Psoas muscle (tissue), 8 donors: ENCODE measurements at places on chromosomes 13 and 19.

DNA sequence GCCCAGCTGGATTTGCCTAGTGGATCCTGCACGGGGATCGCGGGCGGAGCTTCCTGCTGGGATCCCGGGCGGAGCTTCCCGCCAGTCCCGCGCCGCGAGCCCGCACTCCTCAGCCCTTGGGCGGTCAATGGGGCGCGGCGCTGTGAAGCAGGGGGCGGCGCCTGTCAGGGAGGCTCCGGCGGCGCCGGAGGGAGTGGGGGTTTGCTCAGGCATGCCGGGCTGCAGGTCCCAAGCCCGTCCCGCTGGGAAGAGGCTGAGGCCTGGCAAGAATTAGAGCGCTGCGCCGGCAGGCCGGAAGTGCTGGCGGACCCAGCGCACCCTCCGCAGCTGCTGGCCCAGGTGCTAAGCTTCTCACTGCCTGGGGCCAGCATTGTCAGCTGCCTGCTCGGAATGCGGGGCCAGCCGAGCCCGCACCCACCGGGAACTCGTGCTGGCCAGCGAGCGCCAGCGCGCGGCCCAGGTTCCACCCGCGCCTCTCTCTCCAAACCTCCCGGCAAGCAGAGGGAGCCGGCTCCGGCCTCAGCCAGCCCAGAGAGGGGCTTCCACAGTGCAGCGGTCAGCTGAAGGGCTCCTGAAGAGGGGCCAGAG, 119.6 kb downstream of the PRR20E start:
- DNase-seq, result no peak

DNA sequence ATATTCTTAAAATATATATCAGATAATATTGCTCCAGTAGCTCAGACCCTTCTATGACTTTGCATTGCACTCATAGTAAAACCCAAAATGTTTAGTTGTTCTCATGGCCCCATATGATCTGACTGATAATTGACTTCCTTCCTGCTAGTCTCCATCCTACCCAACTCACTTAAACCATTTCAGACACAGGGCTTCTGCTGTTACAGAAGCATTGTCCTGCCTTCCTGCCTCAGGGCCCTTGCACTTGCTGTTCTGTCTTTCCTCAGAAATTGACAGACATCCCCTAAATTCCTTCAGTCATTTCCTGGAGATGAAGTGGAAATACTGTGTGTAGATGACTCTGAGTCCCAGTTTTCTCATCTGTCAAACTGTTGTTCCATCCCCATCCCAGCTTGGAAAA, 19.7 kb downstream of the FBXL12 start:
- no peak for DNase-seq

DNA sequence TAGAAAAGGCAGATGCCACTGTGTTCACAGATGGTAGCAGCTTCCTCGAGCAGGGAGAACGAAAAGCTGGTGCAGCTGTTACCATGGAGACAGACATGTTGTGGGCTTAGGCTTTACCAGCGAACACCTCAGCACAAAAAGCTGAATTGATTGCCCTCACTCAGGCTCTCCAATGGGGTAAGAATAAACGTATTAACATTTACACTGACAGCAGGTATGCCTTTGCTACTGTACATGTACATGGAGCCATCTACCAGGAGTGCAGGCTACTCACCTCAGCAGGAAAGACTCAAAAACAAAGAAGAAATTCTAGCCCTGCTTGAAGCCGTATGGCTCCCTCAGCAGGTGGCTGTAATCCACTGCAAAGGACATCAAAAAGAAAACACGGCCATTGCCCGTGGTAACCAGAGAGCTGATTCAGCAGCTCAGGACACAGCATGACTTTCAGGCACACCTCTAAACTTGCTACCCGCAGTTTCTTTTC, 197.7 kb downstream of the ZNF737 start:
- no peak for DNase-seq

DNA sequence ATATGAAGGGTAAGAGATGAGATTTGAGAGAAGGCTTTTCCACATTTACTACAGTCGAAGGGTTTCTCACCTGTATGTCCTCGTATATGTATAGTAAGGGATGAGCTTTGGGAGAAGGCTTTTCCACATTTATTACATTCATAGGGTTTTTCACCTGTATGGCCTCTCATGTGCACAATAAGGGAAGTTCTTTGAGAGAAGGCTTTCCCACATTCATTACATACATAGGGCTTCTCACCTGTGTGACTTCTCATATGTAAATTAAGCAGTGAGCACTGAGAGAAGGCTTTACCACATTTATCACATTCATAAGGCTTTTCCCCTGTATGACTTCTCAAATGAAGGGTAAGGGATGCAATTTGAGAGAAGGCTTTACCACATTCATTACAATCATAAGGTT, 41.8 kb downstream of the ZNF527 start:
- DNase-seq, result no peak

DNA sequence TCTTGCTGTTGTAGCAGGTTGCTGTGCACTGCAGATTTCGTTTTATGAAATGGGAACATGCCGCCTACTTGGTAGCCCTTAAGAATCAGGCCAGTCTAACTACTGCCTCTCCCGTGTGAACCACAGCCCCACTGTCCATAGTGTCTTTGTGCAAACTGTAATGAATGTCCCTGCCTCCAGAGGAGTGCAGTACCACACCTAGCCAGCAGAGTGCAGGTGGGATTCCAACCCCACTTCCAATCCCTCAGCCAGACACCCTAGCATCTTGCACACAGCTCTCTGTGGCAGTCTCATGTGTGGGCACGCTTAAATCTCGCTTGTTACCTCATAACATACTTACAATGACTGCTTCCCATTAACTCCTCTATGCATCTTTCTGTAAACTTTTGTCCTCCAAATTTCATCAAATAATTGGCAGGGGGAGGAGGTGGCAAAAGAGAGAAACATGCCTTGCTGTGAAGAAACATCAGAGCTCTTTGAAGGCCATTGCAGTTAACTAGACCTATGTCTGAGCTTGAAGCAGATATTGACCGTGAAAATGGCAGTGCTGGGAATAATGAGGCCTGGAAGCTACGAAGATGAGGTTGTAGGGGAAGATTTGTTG, 47.2 kb downstream of the ZAR1L start:
- DNase-seq, result no peak

- DNase-seq, result no peak
These were observed 11.0 kb downstream of the IFNL1 start for GRCh38 chr19:39307046-39307821.

DNA sequence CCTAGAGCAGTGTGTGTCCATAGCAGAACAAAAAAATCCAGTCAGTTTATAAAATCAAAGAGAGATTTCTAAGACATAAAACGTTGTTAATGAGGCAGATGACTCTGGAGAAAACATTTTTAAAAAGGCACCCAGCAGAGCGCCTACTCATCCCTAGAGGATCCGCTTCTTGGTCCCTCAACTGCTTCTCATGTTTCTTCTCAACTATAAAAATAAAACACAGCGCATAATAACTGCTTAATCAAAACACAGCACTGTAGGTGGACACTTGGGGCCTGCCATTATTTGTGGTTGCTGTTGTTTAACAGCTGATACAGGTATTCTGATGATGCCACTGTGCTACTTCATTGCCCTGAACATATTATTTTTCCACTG, 347.9 kb downstream of the FGF9 start:
- DNase-seq, result no peak

- no peak for DNase-seq
These were observed 697.8 kb downstream of the DACH1 start for GRCh38 chr13:71169180-71169579.

- DNase-seq, result no peak
These were observed 48.7 kb upstream of the ITM2B start for GRCh38 chr13:48184260-48184659.

- no peak for DNase-seq
These were observed 22.3 kb downstream of the SETDB2 start for GRCh38 chr13:49466292-49466838.

DNA sequence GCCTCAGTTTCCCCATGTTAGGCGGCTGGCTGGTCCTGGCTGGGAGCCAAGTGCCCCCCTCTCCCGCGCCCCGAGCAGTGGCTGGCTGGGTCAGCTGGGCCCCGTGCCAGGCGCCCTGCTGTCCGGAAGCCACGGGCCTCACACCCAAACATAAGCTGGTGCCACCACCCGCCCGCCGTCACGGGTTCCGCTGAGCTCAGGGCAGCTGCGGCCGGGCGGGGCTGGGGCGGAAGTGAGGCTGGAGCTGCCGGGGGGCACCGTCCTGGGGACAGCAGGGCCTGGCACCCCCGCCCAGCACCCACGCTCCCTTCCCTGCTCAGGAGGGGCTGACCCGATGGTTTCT, 19.3 kb downstream of the HCN2 start:
- peak; percentile 78 for DNase-seq

- DNase-seq, result peak; percentile 50
These were observed 2.6 kb downstream of the ZBTB7A start for GRCh38 chr19:4064149-4064495.

GRCh38 chr19:56133858-56134653, 7.0 kb upstream of the ZNF444 start:
- DNase-seq, result no peak

DNA sequence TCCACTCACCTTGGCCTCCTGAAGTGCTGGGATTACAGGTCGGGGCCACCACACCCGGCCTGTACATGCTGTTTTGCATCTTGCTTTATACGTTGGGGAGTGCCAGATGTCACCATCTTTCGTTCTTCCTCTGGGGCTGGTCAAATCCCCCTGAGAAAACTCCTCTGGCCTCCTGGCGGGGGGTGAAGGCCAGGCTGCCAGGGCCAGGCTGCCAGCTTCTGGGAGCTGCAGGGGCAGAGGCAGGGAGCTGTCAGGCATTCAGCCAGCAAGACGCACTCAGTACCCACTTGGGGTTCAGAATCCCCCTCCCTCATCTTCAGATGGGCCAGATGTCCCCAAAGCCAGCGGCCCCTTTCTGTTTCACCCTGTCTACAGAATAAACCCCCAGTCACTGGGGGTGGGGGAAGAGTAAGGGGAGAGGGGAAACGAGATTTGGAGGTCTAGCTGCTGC, 16.1 kb downstream of the ZSWIM9 start:
- no peak for DNase-seq

- no peak for DNase-seq
These were observed 13.7 kb downstream of the PTH2 start for GRCh38 chr19:49409441-49410029.

DNA sequence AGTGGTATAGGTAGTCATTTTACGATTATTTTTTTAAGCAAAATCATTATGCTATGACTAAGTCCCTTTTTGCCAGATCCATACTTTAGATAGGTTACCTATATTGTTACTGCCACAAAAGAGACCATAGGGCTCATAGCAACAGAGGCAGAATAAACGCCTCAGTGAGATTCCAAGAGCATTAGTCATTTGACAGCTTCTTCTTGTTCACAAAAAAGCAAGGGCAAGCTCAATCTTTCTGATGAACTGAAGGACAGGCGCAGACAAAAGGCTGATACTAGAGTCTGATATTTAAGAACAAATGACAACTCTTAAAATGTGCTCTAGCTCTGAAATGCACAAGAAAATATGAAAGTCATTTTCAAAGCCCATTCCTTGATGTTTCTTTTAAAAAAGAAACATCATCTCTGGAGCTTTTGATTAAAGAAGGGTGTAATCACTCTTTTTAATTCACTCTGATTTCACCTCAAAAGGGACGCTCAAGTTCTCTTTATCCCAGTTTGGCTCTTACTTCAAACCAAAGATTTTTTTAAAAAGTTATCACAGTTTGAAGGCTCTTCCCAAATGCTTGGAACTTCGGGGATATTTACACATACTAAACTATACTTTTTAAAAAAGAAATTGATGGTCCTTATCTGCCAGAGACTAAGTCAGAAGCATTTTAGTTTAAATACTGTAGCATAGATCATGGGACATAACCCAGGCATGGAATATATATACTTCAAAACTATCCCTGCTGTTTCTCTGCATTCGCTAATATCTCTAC, 187.2 kb downstream of the EFNB2 start:
- no peak for DNase-seq

DNA sequence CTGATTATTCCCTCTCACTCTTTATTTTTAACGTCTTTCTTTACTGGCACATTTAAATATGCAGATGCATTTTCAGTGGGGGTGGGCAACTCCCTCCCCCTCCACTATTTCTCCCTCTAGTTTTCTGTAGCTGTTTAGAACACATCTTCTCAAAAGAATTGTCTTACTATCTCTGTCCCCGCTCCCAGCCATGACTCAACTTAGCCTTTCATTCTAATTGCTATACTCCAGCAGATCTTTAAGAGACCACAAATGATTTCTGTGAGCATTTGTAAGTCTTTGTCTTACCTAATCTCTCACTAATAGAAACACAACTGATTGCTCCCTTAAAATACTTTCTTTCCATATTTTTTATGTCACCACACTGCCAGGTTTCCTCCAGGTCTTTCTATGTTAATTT, 350.9 kb downstream of the SPRY2 start:
- DNase-seq, result no peak

- peak; percentile 32 for DNase-seq
These were observed 30.1 kb downstream of the WDFY2 start for GRCh38 chr13:51614350-51614786.

DNA sequence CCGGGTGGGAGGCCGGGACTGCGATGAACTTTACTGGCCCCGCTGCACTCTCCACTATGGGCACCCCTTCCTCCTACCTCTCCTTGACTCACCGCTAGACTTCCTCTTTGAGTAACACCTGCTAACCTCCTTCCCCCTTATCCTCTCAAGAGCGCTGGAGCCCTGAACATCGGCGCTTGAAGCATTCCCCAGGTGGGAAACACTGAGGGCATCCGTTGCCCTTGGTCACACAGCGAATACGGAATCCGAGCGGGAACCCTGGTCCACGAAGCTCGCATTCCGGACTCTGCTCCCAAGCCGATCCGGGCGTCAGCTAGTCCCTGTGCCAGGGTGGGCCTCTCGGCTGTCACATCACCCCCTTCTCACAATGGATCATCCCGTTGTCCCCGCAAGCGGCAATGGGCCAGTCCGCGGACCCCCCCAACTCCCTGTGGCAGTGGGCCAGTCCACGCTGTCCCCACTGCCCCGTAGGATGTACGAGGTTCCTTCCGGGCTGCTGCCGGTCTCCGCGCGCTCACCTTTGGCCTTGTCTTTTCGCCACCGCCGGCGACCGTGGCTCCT, 4.2 kb downstream of the LIPE start:
- DNase-seq, result no peak

DNA sequence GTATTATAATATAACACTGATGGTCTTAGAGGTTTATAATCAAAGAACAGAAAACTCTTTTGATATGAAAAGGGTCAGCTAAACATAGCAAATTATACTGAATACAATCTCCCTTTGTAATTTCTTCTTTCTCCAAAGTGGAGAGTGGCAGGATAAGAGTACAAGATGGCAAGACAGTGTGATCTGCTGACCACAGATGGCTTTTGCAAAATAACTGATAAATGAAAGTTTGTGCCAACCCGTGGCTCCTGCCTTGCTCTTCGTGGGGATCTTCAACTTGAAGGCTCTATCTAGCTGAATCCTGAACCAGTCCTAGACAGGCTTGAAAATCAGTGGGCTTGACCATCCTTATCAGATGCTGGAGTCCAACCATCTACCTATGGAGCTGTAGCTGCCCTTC, 185.7 kb downstream of the VWA8 start:
- no peak for DNase-seq

DNA sequence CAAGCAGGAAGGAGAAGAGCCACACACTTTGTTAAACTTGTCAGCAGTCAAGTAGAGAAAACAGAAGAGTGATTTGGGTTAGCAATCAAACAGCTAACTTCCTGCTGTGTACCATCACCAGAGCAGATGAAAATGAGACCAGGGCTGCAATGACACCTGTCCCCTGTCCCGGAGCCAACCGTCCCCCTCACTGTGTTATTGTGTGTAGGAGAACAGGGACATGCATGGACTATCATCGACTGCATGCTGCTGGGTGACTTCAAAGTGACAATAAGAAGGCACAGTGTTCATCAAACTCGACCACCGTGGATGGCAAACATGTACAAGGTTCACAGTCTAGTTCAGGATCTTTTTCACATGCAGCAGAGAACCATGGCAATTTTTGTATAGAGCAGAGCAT, 94.0 kb upstream of the SLC15A1 start:
- no peak for DNase-seq

GRCh38 chr19:58326501-58326913, 287 bp upstream of the ZSCAN22 start:
- DNase-seq, result no peak
